ENCODE measurements at places on chromosomes 16 and 17. TPM values are rescaled to one million over a fixed set of nuclear protein-coding genes. Genes with fewer than 3 reads are reported as not detected.

TMEM88 gene
- total RNA-seq = 43.0 TPM

KRTAP9-7 gene
- not detected for total RNA-seq

FKBP10 gene
- 140 TPM for total RNA-seq

LYRM9 gene
- total RNA-seq = 6.7 TPM

GTF3C1 gene
- total RNA-seq = 84.9 TPM

CHST5 gene
- not detected for total RNA-seq

MT1M gene
- total RNA-seq = 0.65 TPM

PHKB gene
- total RNA-seq = 97.2 TPM

BCAS3 gene
- 18.2 TPM for total RNA-seq

RPRML gene
- not detected for total RNA-seq

SULT1A1 gene
- 7.8 TPM for total RNA-seq

ABCC6 gene
- under 0.01 TPM for total RNA-seq

CMTM2 gene
- total RNA-seq = not detected

CES4A gene
- 2.0 TPM for total RNA-seq

PRR35 gene
- total RNA-seq = not detected

HOXB2 gene
- 2.9 TPM for total RNA-seq

ST6GALNAC1 gene
- not detected for total RNA-seq

CHD3 gene
- total RNA-seq = 124 TPM

FOXF1 gene
- total RNA-seq = 0.65 TPM

MMP28 gene
- total RNA-seq = 11.3 TPM

TADA2A gene
- total RNA-seq = 16.7 TPM

C16orf96 gene
- total RNA-seq = not detected

DPEP3 gene
- total RNA-seq = not detected

GNAO1 gene
- total RNA-seq = not detected

IRX5 gene
- 3.9 TPM for total RNA-seq

CDC42EP4 gene
- 16.6 TPM for total RNA-seq

CCL2 gene
- total RNA-seq = 431 TPM

ARL17B gene
- total RNA-seq = 3.9 TPM

CBX2 gene
- total RNA-seq = 19.2 TPM

ZPBP2 gene
- not detected for total RNA-seq

SERPINF2 gene
- not detected for total RNA-seq

CD300LG gene
- under 0.01 TPM for total RNA-seq

HOXB4 gene
- total RNA-seq = 6.0 TPM

RIPOR1 gene
- total RNA-seq = 62.6 TPM

DOC2A gene
- not detected for total RNA-seq

ABCA8 gene
- total RNA-seq = 1.4 TPM

STH gene
- not detected for total RNA-seq

GP1BA gene
- total RNA-seq = not detected

TRPV3 gene
- total RNA-seq = not detected

NEUROD2 gene
- not detected for total RNA-seq

OR4D2 gene
- total RNA-seq = not detected

EFNB3 gene
- total RNA-seq = 1.1 TPM

KRT32 gene
- total RNA-seq = not detected

CEP95 gene
- 18.6 TPM for total RNA-seq

CCL8 gene
- 0.38 TPM for total RNA-seq

KRT31 gene
- not detected for total RNA-seq

KCNH4 gene
- total RNA-seq = under 0.01 TPM

CDH1 gene
- not detected for total RNA-seq

SPATA32 gene
- total RNA-seq = not detected

GPRC5B gene
- 24.8 TPM for total RNA-seq

KRTAP2-3 gene
- not detected for total RNA-seq

SMPD3 gene
- 0.10 TPM for total RNA-seq

SMYD4 gene
- total RNA-seq = 10.7 TPM

KCNAB3 gene
- total RNA-seq = 0.98 TPM

MYLK3 gene
- 0.10 TPM for total RNA-seq
